Stimulated activated CD4-positive, alpha-beta T cell treated with anti-CD3 and anti-CD28 coated beads, Interleukin-1b, Interleukin-23, amount 100 ng/mL, for 48 hours (primary cell): ENCODE measurements at places on chromosomes 6 and 20.

DNA sequence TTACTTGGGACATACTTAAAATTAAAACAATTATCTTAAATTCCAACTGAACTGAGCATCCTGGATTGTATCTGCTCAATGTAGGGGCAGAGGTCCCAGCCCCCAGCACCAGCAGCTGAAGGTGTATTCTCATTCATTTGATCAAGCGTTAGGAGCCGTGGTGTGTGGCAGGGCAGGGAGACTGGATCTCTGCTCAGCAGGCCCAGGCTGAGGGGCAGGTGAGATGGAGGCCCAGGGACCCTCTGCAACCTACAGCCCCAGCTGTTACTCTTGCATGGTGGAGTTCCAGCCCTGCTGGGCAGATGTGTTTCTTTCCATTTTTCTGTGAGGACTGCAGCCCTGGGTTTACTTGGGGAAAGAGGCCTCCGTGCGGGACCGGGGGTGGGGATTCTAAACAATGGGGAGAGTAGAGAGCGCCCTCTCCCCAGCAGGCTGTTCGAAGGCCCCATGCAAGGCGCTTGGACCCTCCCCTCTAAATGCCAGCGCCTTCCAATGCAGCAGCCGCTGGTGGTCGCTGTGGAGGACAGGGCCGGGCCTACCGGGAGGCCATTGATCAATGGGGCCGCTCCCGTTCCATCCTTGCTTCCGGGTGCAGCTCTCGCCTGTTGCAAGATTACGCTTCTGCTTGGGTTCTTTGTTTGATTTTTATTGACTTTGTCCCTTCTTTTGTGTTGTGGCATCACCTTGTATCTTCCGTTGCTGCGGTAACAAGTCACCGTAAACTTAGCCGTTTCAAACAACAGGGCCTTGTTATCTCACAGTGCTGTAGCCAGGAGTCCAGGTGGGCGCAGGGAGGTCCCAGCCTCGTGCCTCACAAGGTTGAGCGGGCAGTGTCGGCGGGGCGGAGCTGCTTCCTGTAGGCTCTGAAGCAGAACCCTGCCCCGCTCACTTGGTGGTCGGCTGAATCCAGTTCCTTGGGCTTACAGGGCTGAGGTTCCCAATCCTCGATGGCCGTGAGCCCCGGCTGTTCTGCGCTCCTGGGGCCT is 134.8 kb upstream of the PHACTR3 start:
- no peak for DNase-seq

DNA sequence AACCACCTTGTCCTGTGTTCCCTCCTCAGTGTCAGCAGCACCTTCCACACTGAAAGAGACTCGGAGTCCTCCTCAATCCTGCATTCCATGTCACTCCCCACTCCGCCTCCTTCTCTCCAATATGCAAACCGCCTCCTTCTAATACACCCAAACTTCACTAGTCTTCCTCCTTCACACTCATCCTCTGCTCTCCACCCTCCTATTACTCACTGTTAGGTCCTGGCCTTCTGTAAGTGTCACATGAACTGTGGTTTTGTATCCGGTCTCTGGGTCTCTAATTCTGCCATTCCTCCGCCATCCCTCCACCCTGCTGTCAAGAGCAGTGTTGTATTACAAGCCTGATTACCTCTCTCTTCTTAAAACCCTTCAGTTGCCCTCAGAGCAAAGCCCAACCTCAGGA is 200.5 kb upstream of the CDYL start:
- DNase-seq: no peak

GRCh38 chr20:12504779-12505178 is 504.0 kb upstream of the SPTLC3 start:
- DNase-seq: no peak

DNA sequence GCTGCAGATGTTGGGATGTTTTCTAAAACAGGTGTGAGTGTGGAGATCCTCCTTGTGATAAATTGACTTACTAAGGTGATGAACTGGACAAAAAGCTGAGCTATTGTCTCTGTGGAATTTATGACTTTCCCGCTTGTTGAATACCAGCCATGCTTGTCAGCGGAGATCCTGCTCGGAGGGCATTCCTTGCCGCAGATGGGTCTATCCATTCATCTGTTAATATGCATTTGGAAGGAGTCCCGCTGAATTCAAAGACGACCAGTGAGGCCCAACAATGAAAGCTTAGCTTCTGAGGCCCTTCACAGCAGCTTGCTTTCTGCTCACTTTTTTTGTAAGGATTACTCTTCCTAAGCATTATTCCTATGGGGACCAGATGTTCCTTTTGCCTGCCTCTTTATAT is 124.9 kb downstream of the TIAM2 start:
- DNase-seq: no peak

DNA sequence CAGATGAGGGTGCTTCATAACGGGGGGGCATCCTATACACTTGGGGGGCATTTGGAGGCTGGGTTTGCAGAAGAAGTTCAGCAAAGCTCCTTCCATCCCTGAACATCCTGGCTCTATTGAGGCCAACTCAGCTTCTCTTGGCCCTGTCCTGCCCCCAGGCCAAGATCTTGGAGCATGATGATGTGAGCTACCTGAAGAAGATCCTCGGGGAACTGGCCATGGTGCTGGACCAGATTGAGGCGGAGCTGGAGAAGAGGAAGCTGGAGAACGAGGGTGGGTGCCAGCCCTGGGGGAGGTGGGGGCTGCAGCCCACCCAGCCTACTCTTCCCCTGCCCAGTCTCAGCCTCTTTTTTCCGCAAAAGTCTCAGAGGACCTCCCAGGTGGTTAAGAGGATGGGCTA is 17.2 kb downstream of the GDAP1L1 start:
- DNase-seq: no peak

- peak; percentile 30 for DNase-seq
These were observed 102.2 kb downstream of the BACH2 start for GRCh38 chr6:90194371-90194841.

DNA sequence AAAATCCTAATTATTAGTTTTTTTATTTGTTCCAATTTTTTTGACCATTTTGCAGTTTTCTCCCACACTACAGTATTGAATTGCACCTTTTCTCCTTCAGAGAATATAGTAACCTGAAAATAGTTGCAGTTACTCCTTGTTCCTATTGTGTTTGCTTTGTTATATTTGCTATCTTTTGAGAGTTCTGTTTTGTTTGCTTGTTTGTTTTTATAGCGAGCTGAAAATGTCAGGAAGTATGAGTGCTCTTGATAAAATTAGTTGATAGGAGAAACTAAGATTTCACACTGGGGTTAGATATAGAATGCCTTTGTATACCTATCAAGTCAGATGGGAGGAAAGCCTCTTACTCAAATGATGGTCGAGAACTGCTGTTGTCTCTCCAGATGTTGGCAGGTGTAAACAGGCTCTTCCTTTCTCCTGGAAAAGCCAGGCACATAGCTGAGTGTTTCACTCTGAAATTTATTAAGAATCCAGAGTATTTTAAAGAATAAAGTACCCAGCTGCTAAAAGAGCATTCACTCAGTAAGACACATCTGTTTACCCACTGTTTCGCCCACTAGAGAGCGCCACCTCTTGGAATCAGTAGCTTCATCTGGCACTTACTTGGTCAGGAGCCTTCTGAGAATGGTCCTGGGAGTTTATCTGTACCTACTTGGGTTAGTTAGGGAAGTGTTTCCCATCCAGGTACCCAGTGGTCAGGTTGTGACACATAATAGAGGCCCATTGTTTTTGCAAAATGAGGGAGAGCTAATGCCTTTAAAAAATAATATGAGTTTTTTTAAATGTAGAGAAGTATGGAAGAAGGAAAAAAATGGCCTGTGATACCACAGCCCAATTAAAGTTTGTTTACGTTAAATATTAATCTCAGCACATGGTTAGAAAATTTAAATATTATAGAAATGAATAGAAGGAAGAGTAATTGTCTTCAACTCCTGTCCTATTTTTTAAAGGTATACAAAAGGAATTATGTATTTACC is 11.2 kb downstream of the NT5DC1 start:
- DNase-seq: peak; percentile 26

GRCh38 chr20:420166-420620 is 12.1 kb downstream of the RBCK1 start:
- DNase-seq: no peak

GRCh38 chr6:70673601-70674000 is 5.9 kb downstream of the SMAP1 start:
- DNase-seq: no peak

DNA sequence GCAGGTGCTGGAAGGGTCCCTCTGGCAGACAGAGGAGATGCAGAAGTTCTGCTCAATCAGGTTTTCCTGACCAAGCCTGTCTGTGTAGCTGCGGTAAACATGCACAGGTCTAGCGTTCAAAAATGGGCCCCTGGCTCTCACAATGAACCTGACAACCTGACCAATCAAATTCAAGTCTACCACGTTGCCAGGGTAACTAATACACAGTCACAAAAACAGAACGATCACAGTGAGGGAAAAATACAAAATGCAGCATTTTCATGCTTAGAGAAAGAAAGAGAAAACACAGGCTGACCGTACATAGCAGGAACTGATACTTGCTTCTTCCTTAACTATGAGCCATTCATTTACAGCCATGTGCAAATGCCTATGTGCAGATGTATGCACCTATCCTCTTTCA is 353.1 kb upstream of the TSHZ2 start:
- DNase-seq: no peak

- DNase-seq: no peak
These were observed 193.0 kb upstream of the ZNF217 start for GRCh38 chr20:53786445-53787267.

DNA sequence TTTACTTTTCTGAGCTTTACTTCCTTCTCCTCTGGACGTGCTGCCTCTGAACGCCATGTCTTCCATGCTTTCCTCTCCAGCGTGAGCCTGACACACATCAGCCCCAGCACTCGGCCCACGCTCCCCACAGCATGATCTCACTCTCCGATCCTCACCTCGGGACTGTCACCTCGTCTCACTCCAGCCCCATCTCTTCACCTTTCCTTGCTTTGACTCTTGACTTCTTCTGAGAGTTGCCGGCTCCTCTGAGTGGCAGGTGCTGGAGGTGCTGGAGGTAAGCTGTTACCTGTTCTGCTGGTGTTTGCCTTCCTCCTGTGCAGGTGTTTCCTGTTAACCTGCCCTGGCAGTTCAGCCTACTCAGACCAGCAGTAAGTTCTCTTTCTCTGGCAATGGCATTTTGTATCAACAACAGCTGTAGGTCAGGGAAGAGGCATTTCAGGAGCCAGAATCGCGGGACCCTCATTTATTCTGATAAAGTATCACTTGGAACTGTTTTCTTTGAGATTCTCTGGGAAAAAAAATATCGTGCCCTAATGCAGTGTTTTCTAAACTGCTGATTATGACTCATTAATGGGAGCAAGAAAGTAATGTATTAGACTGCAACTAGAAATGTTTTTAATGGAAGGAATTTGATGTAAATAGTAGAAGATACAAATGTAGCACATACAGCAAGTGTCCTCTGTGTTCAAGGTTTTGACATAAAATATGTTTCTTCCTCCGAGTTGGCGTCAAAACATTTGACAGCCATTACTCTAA is 106.5 kb downstream of the ARID1B start:
- DNase-seq: peak; percentile 46

DNA sequence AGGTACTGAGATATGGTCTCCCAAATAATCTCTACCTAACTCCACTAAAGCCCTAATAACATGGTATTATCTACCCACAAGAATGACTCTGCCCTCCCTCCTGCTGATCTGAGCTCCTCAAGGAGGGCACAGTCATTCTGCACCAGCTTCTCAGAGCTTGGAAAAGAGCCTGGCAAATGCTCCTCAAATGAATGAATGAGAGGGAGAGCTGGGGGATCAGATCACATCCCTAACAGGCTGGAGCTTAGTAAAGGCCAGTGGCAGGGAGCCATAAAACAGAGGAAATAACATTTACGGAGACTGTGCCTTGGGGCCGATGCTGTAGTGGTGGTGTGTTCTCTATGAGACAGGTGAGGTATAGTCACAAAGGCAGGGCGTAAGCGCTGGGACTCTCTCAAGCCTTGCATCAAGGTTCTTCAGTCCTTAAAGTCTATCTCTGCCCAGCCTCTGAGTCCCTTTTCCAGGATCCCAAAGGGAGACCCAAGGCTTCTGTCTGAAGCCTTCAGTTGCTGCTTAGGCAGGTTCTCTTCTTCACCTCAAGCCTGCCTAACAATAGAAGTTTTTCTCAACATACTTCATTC is 7.2 kb upstream of the NNAT start:
- DNase-seq: no peak

DNA sequence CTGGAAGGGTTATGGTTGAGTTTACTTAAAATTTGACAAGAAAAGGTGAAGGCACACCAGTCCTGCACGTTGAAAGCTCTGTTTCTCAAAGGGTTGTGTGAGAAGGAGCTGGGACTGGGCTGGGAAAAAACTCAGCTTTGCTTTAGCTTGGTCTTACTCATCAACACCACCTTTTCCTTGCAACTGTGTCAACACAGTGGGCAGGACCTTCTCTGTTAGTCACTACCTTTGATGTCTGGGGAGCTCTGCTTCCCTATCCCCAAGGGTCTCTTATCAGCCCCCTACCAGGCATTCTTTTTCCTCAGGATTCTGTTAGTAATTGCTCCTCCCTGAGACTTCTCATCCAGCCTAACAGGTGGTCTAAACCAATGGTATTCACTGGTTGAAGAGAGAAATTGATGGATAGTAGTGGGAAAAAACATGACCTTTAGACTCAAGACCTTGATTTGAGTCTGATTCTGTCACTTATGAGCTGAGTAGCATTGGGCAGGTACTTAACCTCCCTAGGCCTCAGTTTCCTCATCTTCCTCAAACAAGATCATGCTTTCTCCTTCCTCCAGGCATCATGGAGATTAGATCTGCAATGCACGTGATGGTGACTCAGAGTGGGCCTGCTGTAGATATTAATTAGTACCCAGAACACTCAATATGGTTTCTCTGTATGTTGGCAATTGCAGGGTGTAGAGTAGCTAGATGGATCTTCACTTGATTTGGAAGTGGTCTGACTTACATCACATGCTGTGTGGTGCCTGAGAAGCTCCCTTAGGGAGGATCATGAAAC is 17.2 kb upstream of the FOXA2 start:
- no peak for DNase-seq
